ENCODE measurements at places on chromosomes 5 and 9.
A peak's percentile ranks its signal among the peaks of the same experiment; 100 is the strongest.

GRCh38 chr5:113022661-113023060, 46.1 kb downstream of the DCP2 start:
- DNase-seq: no peak

DNA sequence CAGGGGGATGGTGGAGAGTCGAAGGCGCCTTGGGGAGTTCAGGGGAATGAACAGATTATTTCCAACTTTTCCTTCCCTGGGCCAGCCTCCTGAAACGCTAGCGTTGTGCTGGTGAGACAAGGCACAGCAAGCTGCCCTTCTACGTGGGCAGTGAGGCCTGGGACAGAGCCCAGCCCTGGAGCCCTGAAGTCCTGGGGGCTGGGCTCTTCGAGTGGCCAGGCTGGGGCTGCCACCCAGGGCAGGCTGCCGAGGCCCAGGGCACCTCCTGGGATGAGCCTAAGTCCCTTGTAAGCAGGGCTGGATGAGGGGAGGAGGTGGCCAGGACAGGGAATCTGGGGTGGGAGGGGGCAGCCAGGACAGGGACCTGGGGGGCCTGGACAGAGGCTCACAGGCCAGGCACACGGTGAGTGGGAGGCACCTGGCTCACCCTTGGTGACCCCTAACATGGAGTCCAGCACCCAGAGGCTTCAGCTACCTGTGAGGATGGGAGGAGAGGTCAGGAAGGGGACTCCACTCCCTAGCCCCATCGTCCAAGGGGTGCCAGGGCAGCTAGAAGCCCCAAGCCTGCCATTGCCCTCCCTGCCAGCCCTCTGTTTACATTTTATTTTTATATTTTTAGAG, 1.3 kb upstream of the LCN12 start:
- no peak for DNase-seq

- DNase-seq: no peak
These were observed 14.6 kb upstream of the ZNF608 start for GRCh38 chr5:124761010-124761409.

DNA sequence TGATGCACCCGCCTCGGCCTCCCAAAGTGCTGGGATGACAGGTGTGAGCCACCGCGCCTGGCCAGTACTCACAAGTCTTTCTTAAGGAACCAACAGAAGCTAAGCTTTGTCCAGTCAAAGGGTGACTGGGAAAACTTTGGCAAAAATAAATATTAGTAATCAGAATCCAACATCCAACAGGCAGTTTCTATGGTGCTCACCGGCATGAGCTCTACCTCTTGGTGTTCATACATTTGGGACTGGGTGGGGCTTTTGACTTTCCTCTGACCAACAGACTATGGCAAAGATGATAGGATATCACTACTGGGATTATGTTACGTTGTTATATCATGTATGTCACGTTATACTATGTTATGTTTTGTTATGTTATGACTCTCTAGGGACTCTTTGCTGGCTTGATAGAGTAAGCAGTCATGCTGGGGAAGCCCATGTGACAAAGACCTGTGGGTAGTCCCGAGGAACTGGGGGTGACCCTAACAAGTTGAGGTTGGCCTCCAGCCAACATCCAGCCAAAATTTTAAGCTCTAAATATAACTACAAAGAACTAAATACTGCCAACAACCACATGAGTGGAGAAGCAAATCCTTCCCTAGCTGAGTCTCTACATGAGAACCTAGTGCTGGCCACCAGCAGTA, 6.0 kb downstream of the RASGEF1C start:
- DNase-seq: no peak

GRCh38 chr5:159385536-159385935, 55.2 kb upstream of the IL12B start:
- no peak for DNase-seq

DNA sequence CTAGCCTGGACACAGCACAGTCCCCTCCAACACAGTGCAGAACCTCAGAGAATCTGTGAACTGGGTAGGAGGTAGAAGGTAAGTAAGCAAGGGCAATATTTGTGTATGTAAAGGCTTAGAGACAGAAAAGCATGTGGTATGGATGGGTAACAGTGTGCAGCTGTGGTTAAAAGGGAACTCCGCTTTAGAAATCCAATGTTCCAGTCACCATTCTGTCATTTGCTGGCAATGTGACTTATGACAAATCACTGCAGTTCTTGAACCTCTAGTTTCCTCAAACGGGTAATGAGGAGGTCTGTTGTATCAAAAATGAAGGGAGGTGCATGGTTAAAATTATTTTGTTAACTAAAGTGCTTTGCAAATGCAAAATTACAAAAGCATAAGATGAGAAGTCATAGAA, 125.5 kb upstream of the IFNE start:
- no peak for DNase-seq

DNA sequence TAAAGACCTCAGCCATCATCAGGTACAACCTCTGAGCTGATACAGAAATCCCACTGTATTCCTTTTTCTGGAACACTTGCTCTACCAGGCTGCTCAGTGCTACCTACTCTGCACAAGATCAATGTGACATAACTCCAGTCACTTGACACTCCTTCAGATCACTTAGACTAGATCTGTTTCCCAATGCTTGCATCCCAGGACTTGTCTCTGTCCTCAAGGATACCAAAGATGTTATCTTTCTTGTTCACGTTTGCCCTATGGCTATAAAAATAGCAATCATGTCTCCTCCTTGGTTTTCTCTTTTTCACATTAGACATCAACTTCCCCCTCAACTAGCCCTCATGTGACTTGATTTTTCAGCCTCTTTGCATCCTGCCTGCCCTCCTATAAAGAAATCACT, 188.1 kb upstream of the PTGER4 start:
- DNase-seq: no peak

GRCh38 chr5:135379046-135379654, 19.9 kb downstream of the MACROH2A1 start:
- DNase-seq: no peak

DNA sequence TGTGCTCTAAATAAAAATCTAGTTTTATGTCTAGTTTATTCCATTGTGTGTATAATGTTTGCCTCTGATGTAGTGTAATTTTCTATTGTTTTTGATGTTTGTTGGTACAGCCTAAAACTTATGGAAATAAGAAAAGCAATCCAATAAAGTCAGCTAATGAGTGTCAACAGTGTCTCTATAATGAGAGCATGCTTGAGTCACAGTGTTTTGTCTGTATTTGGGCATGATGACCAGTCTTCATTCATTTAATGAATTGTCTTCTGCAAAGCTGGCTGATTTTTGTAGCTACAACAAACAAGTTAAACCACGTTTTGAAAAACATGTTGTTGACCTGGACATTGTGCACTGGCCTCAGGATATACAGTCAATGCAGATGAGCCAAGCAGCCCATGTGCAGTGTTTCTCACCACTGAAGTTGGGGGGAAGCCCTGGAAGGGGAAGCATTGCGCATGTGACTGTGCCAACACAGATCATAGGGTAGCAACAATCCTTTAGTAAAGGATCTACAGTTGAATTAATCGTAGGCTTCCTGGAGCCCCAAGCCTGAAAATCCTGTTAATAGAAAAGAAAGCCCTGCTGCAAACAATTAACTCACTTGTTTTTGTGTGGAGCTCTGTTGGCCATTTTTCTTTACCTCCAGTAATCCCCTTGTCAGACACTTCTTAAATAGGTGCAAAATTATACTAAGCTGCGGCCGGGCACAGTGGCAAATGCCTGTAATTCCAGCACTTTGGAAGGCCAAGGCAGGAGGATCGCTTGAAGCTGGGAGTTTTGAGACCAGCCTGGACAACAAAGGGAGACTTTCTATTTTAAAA, 88.0 kb downstream of the INIP start:
- DNase-seq: peak; percentile 51

DNA sequence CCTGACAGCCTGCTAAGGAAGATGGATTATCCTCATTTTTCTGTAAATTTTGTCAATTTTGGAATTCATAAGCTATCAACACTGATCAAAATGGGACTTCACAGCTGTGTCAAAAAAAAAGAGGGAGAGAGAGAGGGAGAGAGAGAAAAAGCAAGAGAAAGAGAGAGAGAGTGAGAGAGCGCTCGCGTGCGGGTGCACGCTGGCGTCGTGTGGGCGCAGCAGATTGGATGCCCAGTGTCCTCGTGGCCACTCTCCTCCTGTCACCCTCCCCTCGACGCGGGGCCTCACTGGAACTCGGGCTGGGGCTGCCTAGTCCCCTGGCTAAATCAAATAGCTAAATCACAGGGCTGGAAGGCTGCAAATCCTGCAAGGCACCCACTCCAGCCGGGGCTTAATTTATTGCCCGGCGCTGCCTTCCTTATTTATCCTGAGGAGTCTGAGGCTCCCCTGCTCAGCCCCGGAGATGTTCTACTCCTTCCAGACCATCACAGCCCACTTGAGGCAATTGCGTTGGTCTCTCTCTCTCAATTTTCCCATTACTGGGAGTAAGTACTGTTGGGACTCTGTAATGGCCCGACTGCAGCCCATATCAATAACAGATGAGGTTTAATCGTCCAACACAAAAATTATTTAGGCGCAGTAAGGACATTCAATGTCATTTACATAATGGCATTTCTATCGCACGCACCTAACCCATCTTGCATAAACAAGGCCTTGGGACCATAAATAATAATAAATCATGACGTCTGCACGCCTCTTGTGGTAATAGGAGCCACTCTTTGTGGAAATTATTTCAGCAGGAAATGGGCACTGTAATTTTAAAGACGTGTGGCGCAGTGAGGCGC, 94.2 kb downstream of the PAX5 start:
- no peak for DNase-seq

DNA sequence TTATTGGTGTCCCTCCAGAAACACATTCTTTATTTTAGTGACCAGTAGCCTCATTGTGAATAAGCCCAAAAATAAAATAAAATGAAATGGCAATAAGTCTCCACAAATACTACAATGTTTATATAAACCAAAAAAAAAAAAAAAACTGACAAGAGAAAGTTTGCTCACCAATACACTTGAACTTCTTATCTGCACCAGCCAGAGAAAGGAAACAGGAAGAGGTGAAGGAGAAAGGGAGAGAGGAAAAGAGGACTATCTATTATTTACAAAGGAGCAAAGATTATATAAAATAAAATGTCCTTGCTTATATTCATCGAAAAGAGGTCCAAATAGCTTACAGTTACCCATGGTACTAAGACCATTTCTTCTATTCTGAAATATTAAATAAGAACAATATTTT, 176.4 kb upstream of the CCNG1 start:
- DNase-seq: no peak

DNA sequence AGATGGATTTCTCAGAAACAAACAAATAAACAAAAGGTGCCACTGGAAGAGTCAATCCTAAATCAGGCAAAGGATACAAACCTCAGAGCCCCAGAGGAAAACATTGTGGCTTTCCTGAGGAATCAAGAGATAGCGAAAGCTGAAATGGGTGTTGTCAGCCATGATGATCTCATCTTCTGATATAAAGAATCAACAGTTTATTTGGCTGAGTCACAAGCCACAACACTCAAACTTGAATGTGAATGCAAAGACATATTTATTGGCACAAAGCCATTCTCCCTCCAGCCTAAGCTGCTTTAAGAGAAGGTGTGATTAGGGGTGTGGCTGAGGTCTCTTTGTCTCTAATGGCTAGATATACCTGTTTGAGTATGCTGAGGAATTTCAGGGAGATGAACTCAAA, 73.3 kb upstream of the NREP start:
- DNase-seq: no peak

DNA sequence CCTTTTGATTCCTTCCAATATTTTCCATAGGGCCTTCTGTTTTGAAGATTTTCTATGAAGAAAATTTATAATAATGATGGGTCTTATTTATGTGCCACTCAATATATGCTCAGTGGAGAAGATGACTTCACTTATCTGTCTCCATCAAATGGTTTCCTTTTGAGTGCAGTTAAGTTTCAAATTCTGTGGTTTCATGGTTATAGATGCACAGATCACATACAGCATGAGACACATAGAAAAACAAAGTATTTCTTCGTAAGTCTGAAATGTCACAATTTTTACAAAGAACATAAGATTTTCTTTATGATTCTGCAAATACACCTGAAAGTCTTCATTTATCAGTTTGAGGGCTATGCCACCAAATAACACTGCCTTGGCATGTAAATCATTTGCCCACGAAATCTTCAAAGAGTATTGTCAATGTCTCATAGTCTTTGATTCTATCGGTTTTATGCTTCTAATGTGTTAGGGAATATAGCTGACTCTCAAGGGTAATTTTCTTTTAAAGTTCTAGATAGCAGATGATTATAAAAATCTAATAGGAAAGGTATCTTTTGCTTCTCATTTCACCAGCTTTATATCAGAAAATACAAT, 14.1 kb downstream of the CFAP95 start:
- DNase-seq: no peak

GRCh38 chr9:5813824-5814223, 19.1 kb downstream of the ERMP1 start:
- no peak for DNase-seq

DNA sequence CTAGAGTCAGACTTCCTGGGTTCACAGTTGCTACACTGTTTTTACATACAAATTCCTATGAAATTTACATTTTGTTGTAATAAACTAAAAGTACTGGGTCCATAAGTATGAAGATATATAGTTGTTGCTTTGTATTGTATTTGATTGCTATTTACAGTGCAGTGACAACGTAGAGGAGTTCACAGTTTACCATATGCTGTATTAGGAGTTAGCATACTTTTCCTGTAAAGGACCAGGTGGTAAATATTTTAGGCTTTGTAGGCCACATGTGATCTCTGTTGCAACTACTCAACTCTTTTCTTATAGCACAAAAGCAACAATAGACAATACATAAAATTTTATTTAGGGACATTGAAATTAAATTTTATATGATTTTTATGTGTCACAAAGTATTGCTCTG, 18.0 kb downstream of the PAM start:
- DNase-seq: no peak

DNA sequence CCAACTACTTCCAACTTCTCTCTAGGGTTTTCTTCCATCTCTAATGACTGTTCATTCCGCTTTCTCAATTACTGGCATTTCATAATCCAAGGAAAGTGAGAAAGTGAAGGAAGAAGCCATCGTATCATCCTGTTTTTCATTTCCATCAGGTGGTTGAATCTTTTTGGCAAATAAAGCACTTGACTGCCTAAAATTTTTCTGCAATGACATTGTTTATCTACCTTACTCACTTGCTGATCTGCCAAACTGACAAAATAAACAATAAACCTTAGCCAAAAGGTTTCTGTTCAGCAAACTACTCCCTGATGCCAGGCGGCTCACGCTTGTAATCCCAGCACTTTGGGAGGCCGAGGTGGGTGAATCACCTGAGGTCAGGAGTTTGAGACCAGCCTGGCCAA, 18.4 kb downstream of the FNBP1 start:
- no peak for DNase-seq

All from NCI-H1930 (cell line).